ENCODE measurements at places on chromosomes 13 and 19.

GRCh38 chr19:4083677-4084546, 17.2 kb upstream of the ZBTB7A start:
- DNase-seq = peak; percentile 63

DNA sequence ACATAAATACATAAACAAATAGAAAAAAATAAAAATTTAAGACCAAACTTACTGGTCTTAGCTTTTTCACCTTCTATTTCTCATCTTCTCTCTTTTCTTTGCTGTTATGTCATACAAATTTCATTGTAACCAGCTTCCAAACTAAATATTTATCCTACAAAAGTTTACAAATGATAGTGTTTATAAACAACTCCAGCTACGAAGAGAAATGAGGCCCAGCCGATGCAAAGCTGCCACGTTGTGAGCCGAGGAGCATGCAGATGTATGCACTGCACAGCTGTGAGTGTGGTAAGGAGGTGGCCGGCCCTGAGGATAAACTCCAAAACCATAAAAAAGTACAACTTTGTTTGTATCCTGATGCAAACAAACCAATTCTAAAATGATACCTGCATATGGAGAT, 642.4 kb upstream of the SGCG start:
- no peak for DNase-seq

DNA sequence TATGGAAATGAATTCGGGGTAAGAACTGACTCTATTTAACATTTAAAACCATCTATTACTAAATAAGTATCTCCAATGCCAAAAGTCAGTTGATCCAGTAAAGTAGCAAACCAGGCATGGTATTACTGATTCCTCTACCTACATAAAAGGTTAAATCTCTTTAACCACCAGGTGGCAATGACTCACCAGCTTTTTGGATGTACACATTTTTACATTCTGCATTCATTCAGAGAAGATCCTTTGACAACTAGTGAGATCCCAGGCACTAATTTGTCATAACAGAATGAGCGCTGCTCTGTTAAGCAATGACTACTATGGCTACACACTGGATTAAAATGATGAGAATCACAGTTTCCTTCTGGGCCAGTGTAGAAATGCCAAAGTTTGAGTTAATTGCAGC, 329.8 kb upstream of the GPC6 start:
- DNase-seq = no peak

DNA sequence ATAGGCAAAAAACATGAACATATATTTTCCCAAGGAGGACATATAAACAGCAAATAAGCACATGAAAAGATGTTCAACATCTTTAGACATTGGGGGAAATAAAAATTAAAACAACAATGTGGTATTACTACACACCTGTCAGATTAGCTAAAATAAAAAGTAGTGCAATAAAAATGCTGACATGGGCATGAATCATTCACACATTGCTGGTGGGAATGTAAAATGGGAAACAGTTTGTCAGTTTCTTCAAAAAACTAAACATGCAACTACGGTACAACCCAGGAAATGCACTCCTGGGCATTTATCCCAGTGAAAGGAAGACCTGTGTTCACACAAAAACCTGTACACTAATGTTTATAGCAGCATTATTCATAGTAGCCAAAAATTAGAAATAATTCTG, 5.3 kb upstream of the SUCLA2 start:
- DNase-seq = no peak

GRCh38 chr19:6894313-6894712, 6.9 kb downstream of the ADGRE1 start:
- no peak for DNase-seq

GRCh38 chr19:51461723-51462161, 3.5 kb upstream of the SIGLEC8 start:
- DNase-seq = no peak

- DNase-seq = no peak
These were observed 83.6 kb upstream of the FARP1 start for GRCh38 chr13:98059276-98059675.

GRCh38 chr13:83350569-83350968, 531.7 kb downstream of the SLITRK1 start:
- no peak for DNase-seq

DNA sequence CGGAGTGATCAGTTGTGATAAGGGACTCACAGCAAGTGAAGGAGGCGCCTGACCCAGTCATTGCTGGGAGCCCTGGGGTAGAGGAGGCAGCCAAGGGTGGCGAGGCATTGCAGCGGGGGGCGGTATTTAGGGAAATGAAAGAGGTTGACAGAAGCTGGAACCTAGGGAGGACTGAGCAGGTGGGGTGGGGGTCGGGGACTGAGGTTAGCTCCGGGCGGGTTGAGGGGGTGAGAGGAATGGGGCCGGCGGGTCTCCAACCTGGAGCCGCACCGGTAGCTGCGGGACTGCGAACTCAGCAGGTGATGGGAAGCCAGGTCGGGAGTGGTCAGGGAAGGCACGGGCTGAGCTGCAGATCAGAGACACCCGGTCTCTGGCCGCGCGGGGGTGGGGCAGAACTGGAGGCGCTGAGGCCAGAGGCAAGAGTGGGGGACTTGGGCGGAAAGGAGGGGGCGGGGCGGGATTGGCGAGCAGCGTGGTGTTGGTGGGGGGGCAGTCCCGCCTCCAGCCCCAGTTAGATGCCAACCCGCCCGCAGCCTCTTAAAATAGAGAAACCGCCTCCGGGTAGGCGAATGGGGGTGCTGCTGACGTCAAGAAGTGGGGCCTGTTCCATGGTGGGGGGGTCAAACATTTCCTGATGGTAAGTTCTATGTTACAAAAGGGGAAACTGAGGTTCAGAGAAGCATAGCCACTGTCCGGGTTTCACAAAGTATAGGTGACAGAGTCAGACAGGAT, 1.5 kb downstream of the MAST3 start:
- no peak for DNase-seq

- no peak for DNase-seq
These were observed 2.0 kb downstream of the POU2F2 start for GRCh38 chr19:42130254-42130573.

DNA sequence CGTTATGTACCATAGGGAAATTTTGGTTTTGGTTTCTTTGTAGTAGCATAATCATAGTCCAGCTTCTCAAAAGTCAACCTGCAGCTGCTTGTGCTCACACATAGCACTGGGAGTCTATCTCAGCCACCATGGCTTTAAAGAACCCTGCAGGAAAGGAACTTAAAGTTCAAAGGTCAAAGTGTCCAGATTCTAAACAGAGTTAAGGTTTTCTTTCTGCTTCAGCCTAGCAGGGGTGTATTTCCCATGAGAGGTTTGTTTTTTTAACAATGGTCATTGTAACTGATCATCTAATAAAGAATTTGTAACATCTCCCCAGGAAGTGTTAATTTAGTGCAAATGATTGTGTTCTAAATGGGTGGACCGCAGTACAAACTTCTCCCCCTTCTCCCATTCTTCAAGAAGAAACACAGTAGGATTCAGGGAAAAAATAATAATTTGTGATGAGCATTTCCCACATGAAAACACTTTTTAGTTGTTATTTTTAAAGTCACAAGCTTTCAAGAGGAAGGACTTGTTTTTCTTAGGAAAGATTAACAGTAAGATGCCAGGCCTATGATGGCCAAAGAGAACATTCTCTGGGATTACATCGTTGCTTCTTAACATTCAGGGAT, 168.0 kb downstream of the EFNB2 start:
- DNase-seq = no peak

DNA sequence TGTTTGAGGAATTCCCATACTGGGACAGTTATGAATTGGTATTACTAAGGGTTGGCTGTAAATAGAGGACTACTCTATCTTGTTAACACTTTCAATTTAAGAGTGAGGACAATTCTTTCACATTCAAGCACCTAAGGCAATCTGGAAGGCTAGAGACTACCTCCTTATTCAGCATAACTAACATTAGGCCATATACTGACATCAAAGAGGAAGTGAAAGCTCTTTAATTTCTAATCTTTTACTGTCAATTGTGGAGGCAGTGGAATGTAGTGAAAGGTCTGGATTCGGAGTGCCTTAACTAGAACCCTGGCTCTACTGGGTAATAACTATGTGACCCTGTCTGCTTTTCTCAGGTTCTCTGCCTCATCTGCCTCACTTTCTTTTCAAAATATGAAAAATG, 134.0 kb downstream of the UFM1 start:
- DNase-seq = no peak

GRCh38 chr13:71169180-71169579, 697.8 kb downstream of the DACH1 start:
- no peak for DNase-seq

DNA sequence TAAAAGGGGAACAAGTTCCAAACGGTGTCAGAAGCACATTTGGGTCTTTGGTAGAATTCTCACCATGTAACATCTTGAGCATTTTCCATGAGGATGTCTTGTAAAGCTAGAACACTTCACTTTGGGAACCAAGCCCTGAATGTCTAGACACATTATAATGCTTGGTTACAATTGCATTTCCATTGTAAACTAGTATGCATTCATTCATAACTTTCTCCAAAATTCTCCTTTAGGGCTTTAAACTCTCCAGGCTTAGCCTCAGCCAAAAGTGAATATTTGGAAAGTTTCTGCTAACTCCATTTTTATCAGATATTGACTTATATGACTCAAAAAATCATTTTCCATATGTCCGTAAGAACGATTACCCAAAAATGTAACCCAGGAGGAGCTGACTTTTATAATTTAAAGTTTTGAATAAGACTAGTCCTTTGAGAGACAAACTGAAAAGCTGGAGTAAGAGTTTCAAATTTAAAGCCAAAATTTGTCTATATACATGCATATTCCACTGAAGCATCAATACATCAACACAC, 1170.4 kb downstream of the EFNB2 start:
- no peak for DNase-seq

DNA sequence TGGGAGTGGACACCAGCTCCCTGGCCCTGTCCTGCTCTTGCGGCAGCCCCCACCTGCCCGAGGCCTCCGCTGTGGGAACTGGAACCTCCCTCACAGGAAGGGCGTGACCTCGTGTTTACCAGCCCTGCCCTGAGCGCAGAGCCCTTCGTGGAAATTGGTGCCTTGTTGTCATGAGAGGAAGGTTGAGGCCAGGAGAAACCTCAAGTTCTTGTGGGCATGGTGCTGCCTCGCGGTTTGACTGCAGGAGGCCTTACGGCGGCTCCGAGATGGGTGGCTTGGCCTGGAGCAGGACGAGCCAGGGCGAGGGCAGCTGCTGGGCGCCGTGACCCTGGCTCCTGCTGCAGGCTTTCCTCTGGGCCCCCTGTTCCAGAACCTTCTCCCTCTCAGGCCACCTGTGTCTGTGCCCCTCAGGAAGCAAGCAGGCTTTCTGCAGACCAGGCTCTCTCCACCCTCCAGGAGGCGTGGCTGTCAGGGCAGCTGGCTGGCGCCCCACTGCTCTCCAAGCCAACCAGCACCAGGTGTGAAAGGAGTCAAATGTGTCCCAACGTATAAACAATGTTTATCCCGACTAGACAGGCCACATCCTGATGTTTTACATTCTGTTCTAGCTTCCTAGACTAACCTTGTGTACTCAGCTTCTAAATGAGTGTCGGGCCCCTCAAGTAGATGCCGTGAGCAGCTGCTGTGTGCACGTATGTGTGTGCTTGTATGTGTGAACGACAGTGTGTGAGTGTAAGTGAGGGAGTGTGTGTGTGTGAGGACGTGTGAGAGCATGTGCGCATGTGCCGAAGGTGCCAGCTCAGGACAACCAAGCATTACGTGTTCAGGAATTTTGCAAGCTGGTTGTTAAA, 10.4 kb upstream of the RASA3 start:
- DNase-seq = peak; percentile 73

DNA sequence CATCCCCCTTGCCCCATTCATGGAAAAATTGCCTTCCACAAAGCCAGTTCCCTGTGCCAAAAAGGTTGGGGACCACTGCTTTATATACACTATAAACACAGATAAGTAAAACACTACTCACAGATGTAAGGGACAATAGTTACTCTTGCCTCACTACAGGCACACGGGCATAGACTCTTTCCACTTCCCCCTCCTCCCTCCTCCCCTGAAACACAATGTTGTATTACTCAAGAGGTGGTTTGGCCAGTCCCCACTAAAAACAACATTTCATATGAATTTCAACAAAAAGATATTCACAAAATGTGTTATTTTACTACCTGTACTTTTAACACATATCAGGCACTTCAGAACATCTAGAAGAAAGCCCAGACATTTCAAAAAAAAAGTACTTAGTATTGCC, 45.1 kb downstream of the EPSTI1 start:
- no peak for DNase-seq

DNA sequence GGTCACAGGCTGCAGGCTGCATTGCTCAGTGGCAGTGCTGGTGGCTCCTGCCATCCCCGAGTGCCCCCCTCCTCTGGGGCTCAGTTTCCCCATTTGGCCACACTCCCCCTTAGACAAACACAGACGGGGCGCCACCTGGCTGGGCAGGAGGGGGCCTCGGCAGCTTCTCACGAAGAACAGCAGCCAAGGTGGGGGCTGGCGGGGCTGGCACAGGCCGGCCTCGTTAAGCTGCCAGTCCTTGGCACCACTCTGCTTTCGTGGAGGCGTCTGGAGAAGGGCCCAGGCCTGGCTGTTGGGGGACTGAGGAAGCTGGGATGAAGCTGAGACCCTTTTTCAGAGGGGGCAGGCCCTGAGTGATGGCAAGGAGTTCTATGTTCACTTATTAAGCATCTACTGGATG, 3.7 kb upstream of the ZNRF4 start:
- no peak for DNase-seq
